ENCODE measurements at places on chromosomes 7 and 10.

DNA sequence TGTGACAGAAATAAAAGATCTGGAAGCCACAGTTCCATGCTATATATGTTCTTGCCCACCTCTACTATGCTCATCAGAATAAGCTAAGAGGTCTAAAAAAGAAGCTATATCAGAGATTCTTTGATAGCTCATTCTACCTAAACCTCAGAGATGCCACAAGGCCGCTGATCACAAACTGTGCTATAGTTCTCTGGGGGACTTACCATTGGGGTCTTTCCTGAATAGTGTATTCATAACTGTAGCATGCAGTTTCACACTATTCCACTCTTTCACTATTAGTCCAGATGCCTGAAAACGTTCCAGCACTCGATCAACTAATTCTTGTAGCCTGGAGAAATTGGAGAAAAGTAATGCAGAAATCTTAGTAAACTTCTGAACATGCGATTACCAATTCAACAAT lies 44.5 kb upstream of the SPOCK2 start:
- no peak for DNase-seq

DNA sequence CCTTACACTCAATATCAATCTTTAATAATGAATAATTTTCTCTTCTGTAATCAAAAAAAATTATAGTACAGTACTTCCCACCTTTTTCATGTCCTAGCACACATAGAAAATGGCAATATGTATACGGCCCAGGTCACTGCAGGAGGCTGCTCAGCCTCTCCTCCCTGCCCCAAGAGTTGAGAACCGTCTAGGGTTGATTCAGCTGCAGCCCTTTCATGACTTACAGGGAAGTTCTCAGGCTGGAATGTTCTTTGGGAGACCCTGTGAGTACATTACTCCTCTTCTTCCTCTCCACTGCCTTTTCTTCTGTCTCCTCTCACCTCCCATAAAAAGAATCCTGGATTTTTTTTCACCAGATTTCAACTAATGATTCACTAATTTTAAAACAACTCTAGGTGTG lies 180.0 kb downstream of the HDAC9 start:
- DNase-seq = no peak

DNA sequence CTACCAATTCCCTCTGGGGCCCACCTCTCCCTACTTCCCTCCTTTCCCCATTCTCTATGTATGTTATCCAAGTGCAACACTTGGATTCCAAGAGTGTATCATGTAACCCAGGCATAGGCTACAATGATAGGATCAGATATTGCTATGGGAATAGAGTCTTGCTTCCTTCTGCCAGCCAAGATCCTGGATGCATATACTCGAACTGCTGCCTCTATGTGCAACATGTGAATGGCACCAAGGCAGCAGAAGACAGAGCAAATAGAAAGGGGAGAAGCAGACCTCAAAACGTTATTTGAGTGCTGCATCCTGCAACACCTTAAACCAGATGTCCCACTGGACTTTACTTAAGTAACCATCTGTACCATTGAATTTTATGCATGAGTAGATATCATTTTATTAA lies 3.5 kb upstream of the XPNPEP1 start:
- no peak for DNase-seq

DNA sequence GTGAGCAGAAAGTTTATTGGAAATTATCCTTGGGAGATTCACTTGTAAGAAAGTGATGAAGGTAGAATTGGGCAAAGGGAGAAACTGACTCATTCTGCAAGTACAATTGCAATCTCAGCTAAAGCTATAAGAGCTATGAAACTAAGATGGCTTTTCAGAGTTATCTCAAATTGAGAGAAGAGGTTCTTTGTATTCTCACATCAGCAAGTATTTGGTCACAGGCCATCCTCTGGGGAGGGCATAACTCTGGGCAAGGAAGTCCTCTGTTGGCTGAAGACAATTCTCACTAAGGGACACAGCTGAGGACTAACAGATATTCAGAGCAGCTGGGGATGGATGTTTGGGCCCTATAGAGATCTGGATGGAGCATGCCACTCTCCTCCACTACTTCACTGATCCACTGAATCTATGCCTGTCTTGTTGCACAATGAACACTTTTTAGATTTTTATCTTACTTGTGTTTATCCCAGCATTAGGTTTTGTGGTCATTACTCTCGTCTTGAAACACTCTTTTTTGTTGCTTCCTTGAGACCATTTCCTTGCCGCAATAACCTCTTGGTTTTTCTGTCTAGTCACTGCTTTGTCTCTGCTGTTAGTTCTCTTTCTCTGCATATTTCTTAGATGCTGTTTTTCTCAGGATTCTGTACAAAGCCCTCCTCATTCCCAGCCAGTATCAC lies 115.1 kb downstream of the GNAI1 start:
- DNase-seq = no peak

- DNase-seq = no peak
Measured at GRCh38 chr7:24763303-24763901, 6.1 kb upstream of the GSDME start.

- no peak for DNase-seq
Measured at GRCh38 chr10:102159051-102159597, 6.9 kb downstream of the NOLC1 start.

DNA sequence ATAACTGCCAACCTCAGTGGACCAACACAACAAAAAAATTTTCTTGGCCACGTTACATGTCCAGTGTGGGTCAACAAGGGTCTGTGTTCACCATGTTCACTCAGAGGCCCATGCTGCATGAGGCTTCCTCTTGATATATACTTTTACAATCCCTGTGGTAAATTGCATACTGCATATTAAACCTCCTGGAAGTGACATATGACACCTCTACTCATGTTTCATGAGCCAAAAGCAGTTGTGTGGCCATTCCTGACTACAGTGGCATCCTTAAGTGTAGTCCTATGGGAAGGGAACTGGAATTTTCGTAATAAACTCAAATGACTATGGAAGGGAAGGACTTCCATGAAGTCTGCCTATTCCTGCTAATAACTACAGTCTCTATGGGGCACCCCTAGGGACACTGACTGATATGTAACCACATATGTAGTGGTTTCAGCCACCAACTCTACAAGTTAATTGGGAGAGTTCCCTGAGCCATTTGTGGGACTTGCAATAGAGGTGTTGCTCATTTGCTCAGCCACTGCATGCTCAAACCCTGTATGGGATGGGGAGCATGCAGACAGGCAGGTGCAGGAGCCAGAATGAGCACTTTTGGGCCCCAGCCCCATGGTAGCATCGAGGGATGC lies 9.7 kb downstream of the DYNC1I1 start:
- DNase-seq = no peak

GRCh38 chr10:85284778-85285770 lies 956.7 kb downstream of the CCSER2 start:
- no peak for DNase-seq

DNA sequence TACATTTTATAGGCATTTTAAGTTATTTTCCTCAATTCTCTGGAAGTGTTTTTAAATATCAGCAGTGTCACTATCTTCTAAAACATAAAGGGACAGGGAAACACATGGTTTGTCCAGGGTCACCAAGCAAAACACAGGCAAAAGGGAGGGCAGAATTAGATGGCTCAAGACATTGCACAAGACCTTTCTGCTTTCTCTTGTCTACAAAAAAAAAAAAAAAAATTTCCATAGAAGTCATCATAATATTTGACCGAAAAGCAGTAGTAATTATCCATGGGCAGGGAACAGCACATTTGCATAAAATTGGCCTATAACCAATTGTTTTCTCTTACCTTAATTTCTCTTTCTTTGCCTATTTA lies 703.1 kb upstream of the FZD8 start:
- no peak for DNase-seq

GRCh38 chr10:78950656-78951587 lies 117.8 kb upstream of the ZMIZ1 start:
- DNase-seq = no peak

DNA sequence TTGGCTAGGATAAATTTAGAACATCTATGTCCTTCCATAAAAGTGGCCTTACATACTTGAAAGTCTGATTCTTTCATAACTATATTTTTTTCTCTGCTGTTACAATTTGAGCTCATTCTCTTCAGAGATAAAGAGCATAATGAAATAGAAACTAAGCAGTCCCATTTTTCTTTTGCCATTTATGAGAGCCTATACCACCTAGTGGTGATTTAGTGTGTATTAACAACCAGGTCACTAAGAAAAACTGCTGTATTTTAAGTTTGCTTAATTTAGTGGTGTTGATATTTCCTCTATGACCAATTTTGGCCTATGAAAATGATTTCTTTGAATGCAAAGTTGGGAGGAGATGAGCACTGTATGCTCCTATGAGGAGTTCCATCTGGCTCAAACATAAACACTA lies 88.7 kb upstream of the ZWINT start:
- DNase-seq = no peak

DNA sequence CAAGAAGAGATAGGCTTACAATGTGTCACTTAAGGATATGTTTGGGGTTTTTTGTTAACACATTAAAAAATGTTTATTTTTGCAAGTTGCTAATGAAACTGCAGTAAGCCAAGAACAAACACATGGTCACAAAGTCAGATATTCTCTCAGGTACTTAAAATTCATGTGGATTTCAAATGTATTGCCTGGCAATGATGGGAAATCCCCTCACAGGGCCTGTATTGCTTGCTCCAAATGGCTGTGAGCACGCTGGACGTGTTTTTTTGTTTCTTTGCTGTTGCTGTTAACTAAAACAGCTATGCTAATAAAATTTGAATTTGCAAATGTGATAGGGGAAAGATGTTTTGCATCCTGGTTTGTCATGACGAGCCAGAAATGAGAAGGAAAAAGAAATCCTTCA lies 3.8 kb upstream of the CELF2 start:
- DNase-seq = no peak

DNA sequence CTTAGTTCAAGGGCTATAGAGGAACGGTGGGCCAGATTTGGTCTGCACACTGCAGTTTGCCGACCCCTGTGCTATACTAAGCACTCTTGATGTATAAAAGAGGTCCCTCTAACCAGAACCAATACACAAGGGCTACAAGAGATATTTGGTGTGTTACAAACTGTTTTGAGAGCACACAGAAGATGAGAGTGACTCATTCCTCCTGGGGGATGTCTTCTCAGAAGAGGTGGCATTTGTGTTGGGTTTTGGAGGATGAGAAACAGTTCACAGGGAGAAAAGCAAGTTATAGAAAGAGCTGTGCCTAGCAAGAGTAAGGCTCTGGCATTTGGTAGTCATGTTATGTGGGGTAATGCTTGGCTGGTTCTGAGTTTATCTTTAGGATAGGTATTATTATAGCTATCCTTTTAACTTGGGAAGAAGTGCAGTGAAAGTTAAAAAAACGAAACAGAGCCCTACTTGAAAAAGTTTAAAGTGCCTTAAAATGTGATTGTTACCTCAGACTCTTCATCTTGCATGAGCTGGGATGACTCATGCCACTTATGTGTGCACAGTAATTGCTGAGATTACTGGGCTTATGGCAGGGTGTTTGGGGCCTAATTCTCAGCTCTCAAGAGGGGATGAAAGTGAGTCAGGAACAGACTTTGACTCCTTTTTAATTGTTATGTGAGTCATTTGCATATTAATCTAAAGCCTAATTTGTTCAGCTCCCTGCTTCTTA lies 160.4 kb downstream of the KIF20B start:
- no peak for DNase-seq

DNA sequence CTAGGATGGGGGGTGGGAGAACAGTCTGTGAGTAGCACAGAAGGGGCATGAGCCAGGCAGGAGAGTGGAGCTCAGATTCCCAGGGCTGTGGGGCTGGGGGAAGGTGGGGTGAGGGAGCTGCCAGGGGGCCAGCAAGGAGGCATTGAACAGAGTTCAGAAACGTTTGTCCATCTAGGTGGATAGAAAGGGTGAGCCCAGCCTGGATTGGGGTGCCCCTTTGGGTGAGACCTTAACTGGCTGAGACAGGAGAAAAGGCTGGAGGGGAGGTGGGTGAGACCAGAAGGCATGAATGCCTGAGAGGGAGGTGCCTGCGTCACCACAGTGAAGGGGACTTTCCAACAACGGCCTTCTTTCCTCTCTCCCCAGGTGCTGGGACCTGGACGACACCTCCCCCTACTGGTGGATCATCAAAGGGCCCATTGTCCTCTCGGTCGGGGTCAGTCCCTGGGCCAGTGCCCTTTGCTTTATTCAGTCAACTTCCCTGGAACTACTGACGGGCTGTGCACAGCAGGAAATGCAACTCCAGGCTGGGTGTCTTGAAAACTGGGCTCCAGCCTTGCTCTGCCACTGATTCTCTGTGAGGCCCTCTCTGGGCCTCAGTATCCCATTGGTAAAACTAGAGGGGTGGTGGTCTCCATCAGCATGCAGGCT lies 11.0 kb downstream of the GHRHR start:
- no peak for DNase-seq

DNA sequence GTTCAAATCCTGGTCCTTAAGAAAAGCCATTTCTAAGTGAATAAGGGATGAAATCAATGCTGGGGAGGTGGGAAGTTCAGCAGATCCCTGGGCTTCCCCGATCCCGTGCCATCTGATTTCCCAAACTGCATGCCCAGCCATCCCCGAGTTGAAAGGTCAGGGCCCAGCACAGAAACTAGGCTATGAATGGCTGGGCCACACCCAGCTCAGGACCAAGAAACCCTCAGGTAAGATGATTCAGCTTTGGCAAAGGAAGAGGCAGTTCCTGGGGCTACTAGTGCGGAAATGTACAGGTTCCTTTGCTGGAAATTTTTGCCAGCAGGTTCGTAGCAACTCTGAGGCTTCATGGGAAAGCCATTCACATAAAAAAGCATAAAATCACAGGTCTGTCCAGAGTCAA lies 182.7 kb downstream of the FAM107B start:
- no peak for DNase-seq

GRCh38 chr10:120428754-120429153 lies 28.3 kb upstream of the PLPP4 start:
- DNase-seq = no peak

GRCh38 chr7:134945691-134946090 lies 40.6 kb upstream of the AGBL3 start:
- DNase-seq = no peak

GRCh38 chr7:18659746-18660145 lies 164.2 kb downstream of the HDAC9 start:
- DNase-seq = no peak

GRCh38 chr7:137870684-137871083 lies 23.9 kb upstream of the DGKI start:
- no peak for DNase-seq

DNA sequence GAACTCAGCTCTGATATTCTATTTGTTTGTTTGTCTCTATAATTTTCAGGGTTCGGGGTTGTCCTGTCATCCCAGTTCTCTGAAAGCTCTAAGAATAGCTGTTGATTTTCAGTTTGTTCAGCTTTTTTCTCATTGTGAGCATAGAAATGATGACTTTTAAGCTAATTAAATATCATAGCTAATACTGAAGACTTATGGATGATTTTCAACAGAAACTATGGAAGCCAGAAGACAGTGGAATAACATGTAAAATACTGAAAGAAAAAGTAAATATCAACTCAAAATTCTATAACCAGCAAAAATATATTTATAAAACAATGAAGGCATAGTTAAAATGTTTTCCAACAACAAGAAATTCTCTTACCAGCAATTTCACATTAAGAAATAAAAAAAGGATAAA lies 96.4 kb upstream of the ETV1 start:
- no peak for DNase-seq

GRCh38 chr7:101629171-101629570 lies at the start of gene MYL10:
TSS of gene MYL10 (minus strand) at chr7:101629296. CDS start at chr7:101629118, 178 bp downstream.
- DNase-seq = no peak

- no peak for DNase-seq
Measured at GRCh38 chr7:130903358-130903974, 169.5 kb upstream of the KLF14 start.

GRCh38 chr10:36621346-36621745 lies 504.1 kb upstream of the ANKRD30A start:
- DNase-seq = no peak

GRCh38 chr10:127151981-127152699 lies 44.3 kb downstream of the INSYN2A start:
- no peak for DNase-seq

GRCh38 chr7:158383665-158384064 lies 204.0 kb downstream of the PTPRN2 start:
- DNase-seq = no peak
